Stimulated activated CD8-positive, alpha-beta memory T cell treated with anti-CD3 and anti-CD28 coated beads, Interleukin-12 subunit alpha, Interleukin-12 subunit beta, amount 100 ng/mL, for 4 hours (primary cell): ENCODE measurements at places on chromosomes 1 and 21.

DNA sequence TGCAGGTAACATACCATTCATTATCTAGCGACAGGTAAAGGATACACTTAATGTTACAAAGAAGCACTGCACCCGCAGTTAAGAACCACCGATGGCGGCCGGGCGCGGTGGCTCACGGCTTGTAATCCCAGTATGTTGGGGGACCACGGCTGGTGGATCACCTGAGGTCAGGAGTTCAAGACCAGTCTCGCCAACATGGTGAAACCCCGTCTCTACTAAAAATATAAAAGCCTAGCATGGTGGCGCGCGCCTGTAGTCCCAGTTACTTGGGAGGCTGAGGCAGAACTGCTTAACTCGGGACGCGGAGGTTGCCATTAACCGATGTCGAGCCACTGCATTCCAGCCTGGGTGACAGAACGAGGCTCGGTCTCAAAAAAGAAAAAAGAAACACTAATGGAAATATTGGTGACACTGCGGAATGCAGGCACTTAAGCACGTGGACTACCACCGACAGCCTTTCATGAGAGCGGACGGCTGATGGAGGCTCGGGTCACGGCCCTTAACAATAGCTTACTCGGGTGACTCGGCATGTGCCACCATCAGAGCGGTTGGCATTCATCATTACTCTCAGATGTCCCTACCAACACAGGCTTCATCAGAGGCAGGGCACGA is 542 bp downstream of the GAS5 start:
- no peak for DNase-seq

GRCh38 chr1:207711285-207711684 is 40.6 kb upstream of the CD46 start:
- no peak for DNase-seq

DNA sequence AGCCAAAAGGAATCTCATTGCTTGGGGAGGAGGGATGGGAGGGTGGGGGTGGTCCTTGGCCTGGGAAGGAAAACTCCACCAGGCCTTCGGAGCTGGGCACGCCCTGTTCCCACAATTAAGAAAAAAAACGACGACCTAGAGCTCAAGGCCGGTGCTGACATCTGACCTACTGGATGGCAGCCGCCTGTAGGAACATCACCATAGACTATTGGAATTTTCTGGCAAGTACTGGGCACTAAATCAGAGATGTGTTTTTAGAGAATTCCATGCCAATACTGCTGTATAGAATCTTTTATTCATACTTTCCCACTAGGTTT is 729 bp downstream of the NADK start:
- no peak for DNase-seq

GRCh38 chr21:15052459-15052763 is 12.4 kb downstream of the NRIP1 start:
- DNase-seq, result no peak
